ENCODE measurements at places on chromosomes 2 and 18.

DNA sequence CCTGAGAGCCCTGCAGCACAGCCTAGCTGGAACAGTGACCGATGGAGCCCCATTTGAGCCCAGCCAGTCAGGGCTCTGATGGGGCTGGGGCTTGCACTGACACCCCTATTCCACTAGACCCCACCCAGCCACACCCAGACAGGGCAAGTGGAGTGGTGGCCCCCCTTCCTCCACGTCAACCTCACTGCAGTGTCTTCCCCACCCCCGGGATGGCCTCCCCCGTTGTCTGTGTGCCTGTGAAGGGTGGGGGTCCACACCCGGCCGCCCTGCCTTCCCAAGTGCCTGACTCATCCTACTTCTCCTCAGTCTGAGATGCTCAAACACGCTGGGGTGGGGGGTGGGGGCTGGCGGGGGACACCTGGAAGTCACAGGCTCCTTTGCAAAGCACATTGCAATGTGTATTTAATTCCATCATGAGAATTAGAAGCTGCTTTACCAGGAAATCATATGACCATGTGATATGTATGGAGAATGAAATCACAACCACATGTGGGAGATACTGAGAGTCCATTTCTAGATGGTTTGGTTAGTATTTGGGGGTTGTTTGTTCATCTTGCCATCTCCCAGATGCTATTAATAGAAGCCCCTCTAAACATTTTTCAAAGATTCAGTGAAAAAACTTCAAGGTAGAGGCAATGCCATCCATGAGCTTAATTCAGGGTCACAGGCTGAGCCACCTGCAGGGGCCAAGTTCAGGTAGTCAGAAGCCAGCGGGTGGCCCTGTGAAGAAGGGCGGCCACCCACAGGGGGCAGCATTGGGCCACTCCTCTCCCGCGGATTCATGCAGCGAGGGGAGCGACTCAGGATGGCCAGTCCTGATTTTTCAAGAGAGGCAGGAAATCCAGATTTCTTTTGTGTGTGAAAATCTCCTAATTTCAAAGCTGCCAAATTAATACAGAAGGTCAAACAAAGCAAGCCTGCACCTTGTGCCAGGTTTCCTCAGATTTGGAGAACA, 22.7 kb upstream of the GMPPA start:
- peak; percentile 45 for DNase-seq

DNA sequence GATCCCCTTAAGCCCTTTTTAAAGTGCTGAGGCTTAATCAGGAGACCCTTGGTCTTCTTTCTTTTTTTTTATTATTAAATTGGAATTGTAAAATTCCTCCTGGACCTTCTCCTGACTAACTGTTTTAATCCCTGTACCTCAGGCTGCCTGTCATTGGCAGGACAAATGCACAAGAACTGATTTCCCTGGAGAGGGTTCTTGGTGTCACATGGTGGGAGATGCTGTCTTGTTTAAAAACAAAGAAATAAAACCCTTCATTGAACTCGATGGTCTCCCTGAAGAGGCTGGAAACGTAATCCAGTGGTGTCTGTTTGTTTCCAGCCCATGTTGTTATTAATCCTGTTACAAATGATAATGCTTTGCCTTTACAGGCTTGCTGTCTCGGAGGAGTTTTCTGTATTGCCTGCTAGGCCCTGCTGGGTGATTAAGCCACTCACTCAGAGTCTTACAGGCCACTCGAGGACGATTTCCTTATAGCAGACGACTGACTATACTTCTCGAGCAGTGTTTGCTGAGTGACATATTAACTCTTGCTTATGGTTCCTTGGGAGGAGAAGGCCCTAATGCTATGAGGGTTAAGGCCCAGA, 100.5 kb upstream of the MGAT5 start:
- no peak for DNase-seq

GRCh38 chr2:66724241-66724640, 289.3 kb downstream of the MEIS1 start:
- no peak for DNase-seq

DNA sequence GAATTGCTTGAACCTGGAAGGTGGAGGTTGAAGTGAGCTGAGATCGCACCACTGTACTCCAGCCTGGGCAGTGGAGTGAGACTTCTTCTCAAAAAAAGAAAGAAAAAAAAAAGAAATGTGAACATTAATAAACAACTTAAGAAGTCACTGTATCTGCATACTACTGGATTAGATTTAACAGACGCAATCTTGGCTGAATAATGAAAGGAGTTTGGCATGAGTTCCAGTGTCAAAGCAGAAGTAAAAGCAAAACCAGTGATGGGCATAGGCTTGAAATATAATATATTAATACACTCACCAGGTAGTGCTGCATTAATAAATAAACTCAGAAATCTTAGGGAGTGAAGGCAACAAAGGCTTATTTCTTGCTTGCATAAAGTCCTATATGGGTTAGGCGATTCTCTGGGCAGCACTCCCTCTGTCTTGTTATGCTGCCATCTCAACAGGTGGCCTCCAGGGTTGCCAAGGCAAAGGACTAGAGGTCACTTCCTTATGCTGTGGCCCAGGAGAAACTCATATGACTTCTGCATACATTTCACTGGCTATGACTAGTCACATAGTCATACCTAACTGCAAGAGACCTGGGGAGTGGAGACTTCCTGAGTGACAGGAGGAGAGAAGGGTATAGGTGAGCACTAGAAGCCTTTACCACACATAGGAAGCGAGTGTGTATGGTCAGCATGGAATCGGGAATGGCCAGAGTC, 296.2 kb upstream of the SPRED2 start:
- no peak for DNase-seq

DNA sequence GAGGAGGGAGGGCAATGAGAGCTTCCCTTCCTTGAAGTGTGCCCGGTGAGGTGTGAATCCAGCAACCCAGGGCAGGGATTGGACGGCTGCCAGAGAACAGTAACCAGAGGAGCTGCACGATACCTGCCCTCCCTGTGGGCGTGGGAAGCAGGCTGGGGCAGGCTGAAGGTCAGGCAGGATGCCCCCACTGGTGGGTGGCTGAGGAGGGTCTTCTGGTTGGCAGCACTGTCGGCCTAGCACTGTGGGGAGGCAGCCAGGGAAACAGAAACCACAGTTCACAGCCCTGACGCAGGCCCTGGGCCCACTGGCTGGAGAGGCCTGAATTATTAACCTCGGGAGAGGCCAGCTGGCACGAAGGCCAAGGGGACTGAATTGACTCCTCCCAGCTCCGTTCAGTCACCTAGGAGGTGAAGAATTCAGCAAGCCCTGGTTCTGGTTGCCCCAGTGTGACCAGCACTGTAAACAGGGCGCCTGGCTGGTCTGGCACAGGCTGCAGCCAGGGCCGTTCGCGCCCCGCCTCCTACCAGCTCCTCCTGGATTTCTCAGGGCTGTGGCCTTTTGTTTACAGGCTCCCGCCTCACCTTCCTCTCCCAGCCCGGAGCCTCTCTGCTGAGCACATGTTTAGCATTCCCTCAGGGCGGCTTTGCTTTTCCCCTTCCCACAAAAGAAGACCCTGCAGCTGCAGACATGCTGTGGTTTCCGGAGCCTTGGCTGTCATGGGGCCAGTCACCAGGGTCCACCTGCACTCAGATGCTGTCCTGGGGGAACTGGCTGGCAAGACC, 97.8 kb downstream of the B3GNT2 start:
- DNase-seq = no peak
